ENCODE measurements at places on chromosomes 11 and 22.

GRCh38 chr22:46149512-46150033, 753 bp upstream of the PPARA start:
- DNase-seq: no peak

- no peak for DNase-seq
These were observed 1.4 kb downstream of the PCSK7 start for GRCh38 chr11:117230286-117230961.

DNA sequence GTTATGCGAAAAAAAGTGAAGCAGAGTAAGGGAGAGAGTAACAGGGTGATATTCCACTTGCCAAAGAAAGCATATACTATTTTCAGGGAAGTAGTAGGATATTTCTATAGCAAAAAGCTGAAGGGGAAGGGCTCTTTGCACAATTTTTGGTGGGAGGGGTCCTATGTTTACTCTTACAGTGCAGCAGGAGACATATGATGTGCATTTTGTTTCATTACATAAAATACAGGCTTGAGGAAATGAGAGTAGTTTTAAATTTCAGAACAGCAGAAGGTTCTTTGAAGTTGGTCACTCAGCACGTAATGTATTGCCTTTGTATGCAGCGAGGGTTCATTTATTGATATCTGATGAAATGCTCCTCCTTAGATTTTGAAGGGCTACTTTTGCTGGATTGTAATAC, 3.1 kb upstream of the PIK3IP1 start:
- DNase-seq: no peak

GRCh38 chr11:34653851-34654482, 33.1 kb downstream of the EHF start:
- DNase-seq: peak; percentile 77

GRCh38 chr11:95093548-95093947, 3.9 kb downstream of the ENDOD1 start:
- DNase-seq: no peak

DNA sequence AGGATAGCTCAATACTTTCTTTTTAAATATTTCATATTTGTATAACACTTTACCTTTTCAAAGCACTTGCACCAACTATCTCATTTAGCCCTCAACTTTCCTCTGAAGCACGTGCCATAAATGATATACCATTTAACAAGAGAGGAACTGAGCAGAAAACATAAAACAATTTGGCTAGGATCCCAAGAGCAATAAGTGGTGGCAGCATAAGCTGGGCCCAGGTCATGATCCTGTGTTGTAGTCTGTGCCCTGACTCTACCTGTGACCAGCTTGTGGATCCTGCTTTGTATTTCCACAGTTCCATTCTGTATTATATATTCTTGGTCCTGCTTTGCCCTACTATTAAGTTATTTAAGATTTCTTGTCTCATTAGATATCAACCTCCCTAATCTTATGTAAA, 11.5 kb downstream of the ATP5MG start:
- no peak for DNase-seq

DNA sequence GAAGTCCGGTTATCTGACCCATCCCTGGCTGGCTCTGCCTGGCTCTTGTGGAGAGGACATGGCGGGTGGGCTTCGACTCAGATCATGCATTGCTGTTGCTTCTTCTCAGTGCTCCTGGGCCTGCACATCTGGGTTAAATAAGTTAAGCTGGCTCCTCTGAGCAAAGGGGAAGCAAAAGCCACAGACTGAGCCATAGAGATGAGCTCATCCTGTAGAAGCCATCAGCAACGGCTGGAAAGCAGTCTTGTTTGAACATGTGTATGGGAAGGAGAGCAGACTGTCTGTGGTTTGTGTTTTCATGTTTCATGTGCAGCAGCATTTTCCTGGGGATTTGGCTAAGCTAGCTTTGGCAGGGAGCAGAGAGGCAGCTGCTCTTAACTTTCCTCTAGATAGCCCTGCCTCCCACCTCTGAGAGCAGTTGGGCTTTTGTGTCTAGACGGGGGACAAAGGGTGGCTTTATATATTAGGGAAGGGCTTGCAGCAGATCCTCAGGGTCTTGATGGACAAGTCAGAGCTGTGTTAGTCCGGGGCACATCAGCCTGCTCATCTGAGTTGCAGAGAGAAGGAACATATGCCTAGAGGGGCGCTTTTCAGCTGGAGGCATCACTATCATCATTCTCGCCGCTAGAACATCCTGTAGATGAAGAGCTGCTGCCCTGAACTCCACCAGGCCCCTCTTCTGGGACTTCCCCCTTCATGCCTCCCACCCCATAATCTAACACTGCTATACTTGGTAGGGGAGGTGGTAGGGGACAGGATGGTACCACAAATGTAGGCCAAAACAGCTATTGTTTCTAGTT, 14.9 kb downstream of the DCPS start:
- DNase-seq: peak; percentile 98

GRCh38 chr22:35393116-35394010, 6.6 kb upstream of the MCM5 start:
- DNase-seq: no peak

- peak; percentile 38 for DNase-seq
These were observed 16.2 kb upstream of the LDLRAD3 start for GRCh38 chr11:35927682-35928081.

DNA sequence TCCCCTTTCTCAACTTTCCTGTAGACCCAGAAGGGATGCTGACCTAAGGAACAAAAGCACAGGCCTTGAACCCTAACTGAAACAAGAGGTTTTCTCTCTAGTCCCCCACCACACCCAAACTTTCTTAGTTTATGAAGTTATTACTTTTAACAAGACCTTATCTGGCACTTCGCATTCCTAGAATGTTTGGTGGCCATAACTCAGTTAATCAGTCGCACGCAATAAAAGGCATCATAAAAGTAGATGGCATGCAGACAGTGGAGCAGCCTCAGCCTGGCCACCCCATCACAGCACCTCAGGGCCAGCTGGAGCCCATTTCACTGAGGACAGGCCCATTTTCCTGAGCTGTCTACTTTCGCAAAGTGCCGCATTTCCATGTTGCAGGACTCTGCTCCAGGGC, 301.9 kb downstream of the OPCML start:
- no peak for DNase-seq

GRCh38 chr11:84663731-84664130, 963.4 kb downstream of the DLG2 start:
- DNase-seq: no peak

- no peak for DNase-seq
These were observed 380.1 kb downstream of the METTL15 start for GRCh38 chr11:28488336-28488735.

DNA sequence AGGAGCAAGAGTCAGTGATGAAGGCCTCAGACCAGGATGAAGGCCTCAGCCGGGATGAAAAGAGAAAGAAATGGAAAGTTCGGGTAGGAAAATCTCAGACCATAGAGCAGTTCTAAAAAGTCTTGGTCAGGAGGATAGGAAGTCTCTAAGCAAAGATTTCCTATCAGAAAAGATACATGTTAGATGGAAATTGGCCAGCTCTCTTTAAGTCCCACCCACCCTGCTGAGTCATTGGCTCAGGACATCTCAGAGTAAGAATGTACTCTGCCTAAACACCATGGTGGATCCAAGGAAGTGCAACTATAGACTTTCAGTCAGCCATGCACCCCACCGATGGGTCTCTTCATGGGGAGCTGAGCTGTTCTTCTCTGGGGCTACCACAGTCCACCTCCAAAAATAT, 4.4 kb downstream of the OR8B3 start:
- peak; percentile 1 for DNase-seq

DNA sequence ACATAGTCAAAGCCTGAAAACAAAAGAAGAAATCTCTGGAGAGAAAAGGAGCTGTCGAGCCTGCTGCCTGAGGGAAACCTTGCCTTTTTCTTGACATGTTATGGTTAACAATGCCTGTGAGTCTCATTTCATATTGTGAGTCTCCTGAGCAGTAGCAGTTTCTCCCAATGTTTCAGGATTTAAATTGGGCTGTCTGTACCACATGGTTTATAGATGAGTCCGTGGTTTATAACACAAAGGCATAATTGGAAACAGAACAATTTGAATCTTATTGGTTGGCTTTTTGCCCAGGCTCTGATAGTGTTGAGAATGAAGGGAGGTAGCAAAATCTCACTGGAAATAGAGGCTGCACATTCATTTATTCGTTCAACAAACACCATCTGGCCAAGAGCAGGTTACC, 540.9 kb downstream of the RAB38 start:
- no peak for DNase-seq

DNA sequence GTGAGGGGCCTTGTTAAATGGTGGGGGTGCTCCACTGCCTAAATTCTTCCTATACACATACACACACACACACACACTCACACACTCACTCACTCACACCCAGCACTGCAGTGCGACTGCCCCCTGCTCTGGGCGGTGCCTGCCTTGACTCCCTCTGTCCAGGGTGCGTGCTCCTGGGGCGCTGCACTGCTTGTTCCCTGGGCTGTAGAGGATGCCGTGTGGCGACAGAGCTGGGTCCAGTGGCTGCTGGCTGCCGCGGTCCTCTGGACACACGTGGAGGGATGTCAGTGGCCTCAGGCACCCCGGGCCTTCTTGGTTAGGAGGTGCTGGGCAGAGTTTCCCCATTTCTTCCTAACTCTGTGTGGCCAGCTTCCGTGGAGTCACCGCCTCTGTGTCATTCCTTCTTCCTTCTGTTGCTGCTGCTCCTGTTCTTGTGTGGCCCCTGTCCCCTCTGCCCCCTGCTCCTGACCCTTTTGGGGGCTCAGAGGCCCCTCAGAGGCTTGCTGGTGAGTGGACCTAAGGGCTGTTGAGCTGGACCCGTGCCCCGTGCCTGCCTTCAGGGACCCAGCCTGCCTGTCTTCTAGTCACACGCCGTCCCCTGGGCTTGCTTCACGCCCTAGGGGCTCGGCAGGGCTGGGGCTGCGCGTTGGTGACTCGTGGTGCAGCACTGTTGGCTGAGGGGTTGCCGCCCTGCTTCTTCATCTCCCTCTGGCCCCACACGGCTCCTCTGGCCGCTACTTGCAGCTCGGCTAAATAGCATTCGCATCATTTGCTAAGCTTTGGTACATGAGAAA, 147.0 kb downstream of the TBC1D22A start:
- DNase-seq: no peak

GRCh38 chr11:35367491-35367890, 51.9 kb downstream of the SLC1A2 start:
- DNase-seq: peak; percentile 81

- DNase-seq: peak; percentile 26
These were observed 91.7 kb upstream of the CLMP start for GRCh38 chr11:123286761-123287160.

- no peak for DNase-seq
These were observed 7.2 kb downstream of the ARSA start for GRCh38 chr22:50620593-50621355.
